ENCODE measurements at places on chromosomes 16 and 17. TPM values are rescaled to one million over a fixed set of nuclear protein-coding genes. Genes with fewer than 3 reads are reported as not detected.

- peaks cover 30% of the 10 kb centered on the region for H3K36me3 ChIP-seq
- DNase-seq, result no peak
- no peaks in the 10 kb centered on the region for H3K27me3 ChIP-seq
- no peak overlapping the region for H3K27ac ChIP-seq
These were observed 43.9 kb upstream of the SREBF1 start for GRCh38 chr17:17880577-17881196.

- peaks cover 10% of the 10 kb centered on the region for H3K4me1 ChIP-seq
- H3K36me3 ChIP-seq, result no peaks in the 10 kb centered on the region
- H3K27me3 ChIP-seq, result no peaks in the 10 kb centered on the region
- peak overlapping the region; percentile 87 for H3K27ac ChIP-seq
- no peak for DNase-seq
These were observed 213.3 kb downstream of the MRTFB start for GRCh38 chr16:14284371-14284770.

The CSH2 gene
- not detected for total RNA-seq

GRCh38 chr17:74148446-74148845, 55.0 kb upstream of the RPL38 start:
- H3K27me3 ChIP-seq, result no peaks in the 10 kb centered on the region
- DNase-seq, result no peak
- no peak overlapping the region for H3K4me3 ChIP-seq
- H3K36me3 ChIP-seq, result no peaks in the 10 kb centered on the region

- no peaks in the 10 kb centered on the region for H3K27me3 ChIP-seq
- H3K4me3 ChIP-seq, result no peak overlapping the region
- no peak for DNase-seq
- no peak overlapping the region for H3K27ac ChIP-seq
- H3K4me1 ChIP-seq, result no peaks in the 10 kb centered on the region
These were observed 45.9 kb downstream of the PITPNM3 start for GRCh38 chr17:6510321-6510977.

Measured in thoracic aorta (tissue), 2 donors.